CD4-positive, alpha-beta T cell treated with Interleukin-1 beta for 1 hour (primary cell): ENCODE measurements at places on chromosomes 16 and 17.

DNA sequence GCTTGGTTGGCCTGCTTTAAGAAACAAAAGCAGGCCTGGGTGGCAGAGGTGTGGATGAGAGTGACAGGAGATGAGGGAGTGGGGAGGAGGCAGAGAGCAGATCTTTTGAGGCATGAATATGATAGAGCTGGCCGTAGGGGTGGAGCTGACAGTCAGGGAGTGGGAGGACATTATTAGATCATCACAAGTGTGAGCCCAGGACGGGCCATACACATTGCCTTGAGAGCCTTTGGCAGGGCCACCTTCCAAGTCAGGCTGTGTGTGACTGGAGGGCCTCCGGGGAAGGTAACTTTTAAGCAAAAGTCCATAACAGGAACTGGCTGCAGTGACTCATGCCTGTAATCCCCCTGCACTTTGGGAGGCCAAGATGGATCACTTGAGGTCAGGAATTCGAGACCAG is 26.3 kb downstream of the GINS3 start:
- no peak for DNase-seq

DNA sequence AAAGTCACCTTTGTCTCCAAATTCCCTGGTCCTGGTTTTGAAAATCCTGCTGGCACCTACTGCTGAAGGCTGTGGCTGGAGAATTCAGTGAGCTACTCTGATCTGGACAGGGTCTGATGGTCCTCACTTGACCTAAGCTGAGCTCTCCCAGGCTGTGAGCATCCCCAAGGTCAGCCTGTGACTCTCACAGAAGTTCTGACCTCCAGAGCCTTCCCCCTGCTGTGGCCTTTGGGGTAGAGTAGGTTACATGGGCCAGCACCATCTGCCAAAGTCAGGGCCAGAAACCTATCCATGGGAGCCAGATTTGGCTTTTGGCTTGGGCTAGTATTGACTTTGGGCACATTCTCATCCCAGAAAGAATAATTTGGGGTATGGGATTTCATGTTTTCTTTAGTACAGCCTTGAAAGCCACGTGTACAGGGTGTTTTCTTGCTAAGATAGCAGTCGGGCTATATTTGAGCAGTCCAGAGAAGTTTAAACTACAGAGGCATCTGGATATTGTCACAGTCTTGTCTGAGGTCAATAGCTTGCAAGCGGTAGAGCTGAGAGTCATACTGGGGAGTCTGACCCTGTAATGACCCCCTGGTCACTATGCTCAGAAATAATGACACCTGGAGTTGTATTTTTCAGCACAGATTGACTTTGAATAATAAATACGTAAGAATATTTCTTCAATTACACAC is 6.2 kb upstream of the AGRP start:
- DNase-seq: no peak

DNA sequence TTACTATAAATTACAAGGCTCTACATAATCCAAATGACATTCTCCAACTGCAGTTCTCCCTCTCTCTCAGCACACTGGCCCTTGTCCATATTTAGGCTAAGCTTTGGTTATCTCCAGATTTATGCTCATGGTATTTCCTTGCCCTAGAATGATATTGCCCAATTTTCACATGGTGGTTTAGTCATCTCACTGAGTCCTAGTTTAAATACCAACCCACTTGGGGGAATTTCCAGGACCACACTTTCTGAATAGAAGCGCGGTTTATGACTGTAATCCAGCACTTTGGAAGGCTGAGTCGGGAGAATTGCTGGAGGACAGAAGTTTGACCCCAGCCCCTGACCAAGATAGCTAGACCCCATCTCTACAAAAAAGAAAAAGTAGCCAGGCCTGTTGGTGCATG is 280.1 kb upstream of the MON1B start:
- DNase-seq: no peak

DNA sequence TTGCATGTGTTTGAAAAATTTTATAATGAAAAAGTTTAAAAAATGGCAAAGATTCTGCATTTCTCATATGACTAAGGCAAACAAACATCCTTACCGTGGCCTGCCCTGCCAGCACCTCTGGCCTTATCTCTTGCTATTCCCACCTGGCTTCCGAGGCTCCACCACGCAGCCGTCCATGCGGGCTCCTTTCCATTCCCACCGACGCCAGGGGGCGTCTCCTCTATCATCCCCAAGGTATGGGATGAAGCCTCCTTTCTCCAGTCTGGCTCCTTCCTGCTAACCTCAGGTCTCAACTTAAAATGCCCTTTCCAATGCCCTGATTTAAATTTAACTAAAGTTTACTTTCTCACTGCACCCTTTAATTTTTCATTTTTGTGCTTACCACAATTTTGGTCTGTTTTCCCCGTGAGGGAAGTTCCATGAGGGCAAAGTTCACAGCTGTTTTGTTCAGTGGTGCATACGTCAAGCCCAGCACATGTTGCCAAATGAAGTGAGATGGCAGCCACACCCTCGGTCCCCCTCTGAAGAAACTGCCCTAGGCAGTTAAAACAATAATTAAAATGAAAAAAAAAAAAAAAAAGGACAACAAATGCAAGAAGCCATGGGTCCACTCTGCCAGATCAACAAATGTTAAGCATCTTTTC is 13.3 kb upstream of the SDK2 start:
- no peak for DNase-seq

DNA sequence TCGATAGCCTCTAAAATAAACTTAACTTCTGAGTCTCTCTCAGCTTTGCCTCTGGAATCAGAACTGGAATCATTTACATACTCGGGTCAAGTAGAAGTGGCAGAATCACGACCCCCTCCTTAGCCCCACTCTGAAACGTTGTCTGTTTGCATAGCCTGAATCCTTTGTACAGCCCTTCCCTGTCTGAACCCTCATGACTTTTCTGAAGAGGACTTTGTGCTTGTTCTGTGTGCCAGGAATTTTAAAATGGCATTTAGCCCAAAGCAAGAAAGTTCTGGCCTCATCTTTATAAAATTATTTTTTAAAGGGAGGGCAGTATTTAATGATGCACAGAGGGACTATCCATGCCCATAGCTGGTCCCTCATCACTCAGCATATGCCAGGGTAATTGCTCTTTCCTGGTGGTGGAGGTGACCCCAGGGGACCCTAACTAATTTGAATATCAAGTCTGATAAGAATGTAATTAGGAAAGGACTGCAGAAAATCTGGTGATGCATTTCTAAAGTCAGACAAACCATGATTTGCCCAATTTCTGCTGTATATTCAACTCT is 342.7 kb upstream of the TNRC6C start:
- no peak for DNase-seq

- DNase-seq: no peak
Observed at GRCh38 chr16:83661656-83662055, 146.1 kb upstream of the HSBP1 start.

DNA sequence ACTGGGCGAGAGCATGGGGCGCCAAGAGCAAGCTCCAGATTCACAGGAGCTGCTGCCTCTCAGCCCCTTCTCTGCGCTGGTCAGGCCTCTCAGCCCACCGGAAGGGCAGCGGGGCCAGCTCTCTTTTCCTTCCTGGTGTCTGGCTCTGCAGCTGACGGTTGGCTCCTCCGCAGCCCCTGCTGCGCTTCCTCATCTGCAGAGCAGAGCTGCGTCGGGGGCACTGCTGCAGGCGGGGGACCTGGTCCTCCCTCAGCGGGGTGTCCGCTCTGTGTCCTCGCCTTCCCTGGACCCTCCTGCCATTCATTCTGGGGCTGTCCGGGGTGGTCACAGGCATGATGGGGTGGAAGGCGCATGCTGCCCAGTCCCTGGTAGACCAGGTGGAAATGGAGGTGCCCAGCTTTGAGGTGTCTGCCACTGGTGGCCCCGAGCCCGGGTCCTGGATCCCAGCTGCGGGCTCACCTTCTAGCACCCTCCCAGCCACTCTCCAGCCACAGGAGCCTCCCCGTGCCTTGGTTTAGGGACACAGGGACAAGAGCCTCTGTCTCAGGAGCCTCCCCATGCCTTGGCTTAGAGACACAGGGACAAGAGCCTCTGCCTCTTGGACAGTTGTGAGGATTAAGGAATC is 84.8 kb downstream of the IRF8 start:
- DNase-seq: no peak

GRCh38 chr17:61205401-61205800 is 194.2 kb upstream of the TBX2 start:
- no peak for DNase-seq
